Fibroblast of skin of abdomen (primary cell): ENCODE measurements at places on chromosomes 5 and 9.

DNA sequence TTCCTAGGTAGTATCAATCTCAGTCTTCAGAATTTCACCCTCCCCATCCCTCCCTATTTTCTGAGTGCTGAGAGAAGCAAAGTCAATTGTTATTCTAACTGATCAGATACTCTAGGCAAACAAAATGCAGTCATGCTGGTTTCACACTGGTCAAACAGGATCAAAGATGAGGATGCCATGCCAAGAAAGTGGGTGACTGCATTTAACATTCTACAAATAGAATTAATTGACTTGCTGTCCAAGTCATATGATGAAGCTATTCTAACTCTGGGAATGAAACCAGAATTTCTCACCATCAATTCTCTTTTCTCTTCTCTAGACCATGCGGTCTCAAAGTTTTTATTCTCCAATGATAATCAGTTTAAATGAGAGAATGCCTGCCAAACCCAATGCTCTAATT lies 112.5 kb downstream of the CTNND2 start:
- DNase-seq, result no peak

- no peak for DNase-seq
Observed at GRCh38 chr9:136059321-136059791, 35.7 kb downstream of the NACC2 start.

DNA sequence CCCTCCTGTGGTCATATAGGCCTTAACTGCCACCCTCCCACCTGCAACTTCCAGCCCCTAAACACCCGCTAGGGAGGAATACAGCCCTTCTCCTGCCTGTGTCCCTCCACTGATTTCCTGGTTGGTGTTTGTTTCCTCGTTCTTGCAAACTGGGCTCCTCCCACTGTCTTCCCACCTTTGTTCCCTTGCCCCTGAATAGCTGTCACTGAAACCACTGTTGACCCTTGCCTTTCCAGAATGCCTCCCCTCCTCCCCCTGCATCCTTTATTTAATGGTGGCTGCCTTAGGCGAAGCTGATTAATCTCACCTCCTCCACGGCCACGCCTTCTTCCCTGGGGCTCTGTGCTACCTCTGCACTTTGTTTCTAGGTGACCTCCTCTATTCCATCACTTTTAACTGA lies 626.7 kb downstream of the BNC2 start:
- DNase-seq, result no peak

DNA sequence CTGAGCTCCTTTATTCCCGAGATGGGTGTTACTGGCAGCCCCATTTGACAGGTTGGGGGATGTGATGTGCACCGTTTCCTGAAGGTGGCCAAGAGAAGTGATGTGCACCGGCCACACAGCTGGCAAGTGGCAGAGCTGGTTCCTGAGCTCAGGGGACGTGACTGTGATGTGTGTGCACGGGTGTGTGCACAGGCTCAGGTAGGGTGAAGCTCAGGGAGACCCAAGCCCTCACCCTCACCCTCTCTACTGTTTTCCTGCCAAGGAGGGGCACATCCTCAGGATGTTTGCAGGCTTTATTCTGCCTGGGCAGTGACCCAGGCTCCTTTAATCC lies 56.6 kb downstream of the WWC1 start:
- no peak for DNase-seq
